ENCODE measurements at places on chromosomes 5 and 9. TPM values are rescaled to one million over a fixed set of nuclear protein-coding genes. Genes with fewer than 3 reads are reported as not detected.

- H3K36me3 ChIP-seq, result no peaks in the 10 kb centered on the region
- peak overlapping the region; percentile 92 for H3K4me3 ChIP-seq
- DNase-seq, result no peak
- peaks cover 27% of the 10 kb centered on the region for H3K4me1 ChIP-seq
These were observed 2.9 kb downstream of the PBX3 start for GRCh38 chr9:125749951-125750626.

DNA sequence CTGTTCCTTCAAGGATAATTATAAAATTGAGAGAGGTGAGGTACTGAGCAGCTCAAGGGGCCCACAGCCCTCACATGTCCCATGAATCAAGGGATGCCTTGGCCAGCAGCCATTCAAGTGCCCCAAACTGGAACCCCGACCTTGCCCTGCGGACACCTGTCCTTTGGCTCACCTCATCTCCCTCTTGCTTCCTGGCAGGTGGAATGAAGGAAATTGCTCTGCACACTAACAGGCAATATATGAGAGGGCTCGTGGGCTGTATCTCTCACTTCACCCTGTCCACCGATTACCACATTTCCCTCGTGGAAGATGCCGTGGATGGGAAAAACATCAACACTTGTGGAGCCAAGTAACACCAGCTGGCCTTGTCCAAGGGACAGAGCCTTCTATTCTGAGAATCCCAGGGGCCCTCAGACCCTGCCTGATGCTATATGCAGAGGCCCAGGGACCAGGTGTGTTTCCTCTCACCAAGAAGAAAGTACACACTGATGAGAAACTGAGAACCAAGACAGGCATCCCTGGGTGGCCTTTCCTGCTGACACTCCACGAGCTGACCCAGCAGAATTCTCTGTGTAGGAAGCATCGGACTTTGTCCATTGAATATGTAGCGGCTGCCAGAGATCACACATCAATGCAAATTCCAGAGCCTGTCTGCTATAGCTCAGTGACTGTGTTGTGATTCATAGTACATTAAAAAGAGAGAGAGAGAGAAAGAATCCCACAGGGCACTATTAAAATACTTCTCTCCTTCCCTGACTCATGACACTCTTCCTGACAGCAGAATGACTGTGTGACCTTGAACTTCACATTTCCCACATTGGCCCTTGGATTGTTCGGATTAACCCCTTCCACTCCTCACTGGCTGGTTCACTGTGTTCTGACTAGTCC lies 92.6 kb downstream of the LIFR start:
- peaks cover 7% of the 10 kb centered on the region for H3K4me1 ChIP-seq
- peaks cover 6% of the 10 kb centered on the region for H3K36me3 ChIP-seq
- no peak overlapping the region for H3K4me3 ChIP-seq

Gene RLN2
- 0.40 TPM for total RNA-seq

Gene SLC31A2
- 4.8 TPM for total RNA-seq

- H3K27me3 ChIP-seq, result no peaks in the 10 kb centered on the region
- DNase-seq, result no peak
- no peak overlapping the region for H3K4me3 ChIP-seq
- no peaks in the 10 kb centered on the region for H3K4me1 ChIP-seq
- H3K27ac ChIP-seq, result no peak overlapping the region
These were observed 152.7 kb downstream of the ADCY2 start for GRCh38 chr5:7548596-7548995.

DNA sequence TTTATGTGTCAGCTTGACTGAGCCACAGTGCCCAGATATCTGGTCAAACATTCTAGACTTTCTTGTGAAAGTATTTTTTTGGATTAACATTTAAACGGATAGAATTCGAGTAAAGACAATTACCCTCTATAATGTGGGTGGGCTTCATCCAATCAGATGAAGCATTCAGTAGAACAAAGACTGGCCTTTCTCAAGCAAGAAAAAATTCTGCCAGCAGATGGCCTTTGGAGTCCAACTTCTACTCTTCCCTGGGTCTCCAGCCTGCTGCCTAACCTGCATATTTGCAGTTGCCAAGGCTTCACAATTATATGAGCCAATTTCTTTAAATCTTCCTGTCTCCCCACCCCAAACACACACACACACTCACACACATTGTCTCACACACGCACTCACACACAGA lies 86.4 kb downstream of the MED10 start:
- H3K27ac ChIP-seq, result no peak overlapping the region
- peaks cover 27% of the 10 kb centered on the region for H3K27me3 ChIP-seq

Gene CSF1R
- total RNA-seq, result 1.4 TPM

- H3K4me1 ChIP-seq, result no peaks in the 10 kb centered on the region
- no peak overlapping the region for H3K27ac ChIP-seq
- H3K4me3 ChIP-seq, result no peak overlapping the region
- no peak for DNase-seq
- H3K27me3 ChIP-seq, result no peaks in the 10 kb centered on the region
- no peaks in the 10 kb centered on the region for H3K36me3 ChIP-seq
These were observed 163.8 kb downstream of the GABRB2 start for GRCh38 chr5:161382685-161383084.

DNA sequence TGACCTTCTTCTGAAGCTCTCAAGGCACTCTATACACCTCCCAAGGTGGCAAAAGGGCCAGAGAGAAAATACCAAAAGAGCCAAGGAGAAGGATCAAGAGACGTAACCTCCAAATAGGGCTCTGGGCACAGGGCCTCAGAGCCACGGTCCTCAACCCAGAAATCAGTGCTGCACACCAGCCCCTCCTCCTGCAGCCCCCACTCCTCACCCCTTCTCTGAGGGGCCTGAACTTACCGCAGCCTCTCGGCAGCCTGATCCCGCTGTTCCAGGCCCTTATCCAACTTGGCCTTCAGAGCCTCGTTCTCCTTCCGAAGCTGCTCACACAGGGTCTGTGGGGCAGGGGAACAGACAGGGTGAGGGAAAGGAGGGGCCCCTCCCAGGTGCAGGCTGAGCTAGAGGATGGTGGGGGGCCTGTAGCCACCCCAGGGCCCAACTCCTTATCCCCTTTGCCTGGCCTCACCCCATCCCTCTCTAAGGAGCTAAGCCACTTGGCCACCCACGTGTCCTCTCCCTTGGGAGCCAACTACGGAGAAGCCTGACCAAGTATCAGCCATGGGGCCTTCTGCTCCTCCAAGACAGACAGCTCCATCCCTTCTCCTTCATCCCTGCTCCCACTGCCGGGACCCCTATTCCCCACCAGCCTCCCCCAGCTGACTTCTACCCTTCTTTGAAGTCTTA lies 28.8 kb downstream of the TNIP1 start:
- H3K36me3 ChIP-seq, result peaks cover 23% of the 10 kb centered on the region
- peak overlapping the region; percentile 62 for H3K27ac ChIP-seq
- H3K4me1 ChIP-seq, result peaks cover 23% of the 10 kb centered on the region
- DNase-seq, result no peak
- H3K27me3 ChIP-seq, result no peaks in the 10 kb centered on the region

- no peak within 1 kb of the TSS for H3K4me3 ChIP-seq
- H3K4me1 ChIP-seq, result no peaks in the 10 kb centered on the region
- H3K27ac ChIP-seq, result no peak within 1 kb of the TSS
- no peaks in the 10 kb centered on the region for H3K36me3 ChIP-seq
These were observed at the start of gene SVEP1 for GRCh38 chr9:110579034-110579861. TSS of gene SVEP1 (minus strand) at chr9:110579741. CDS start at chr9:110579543, 198 bp downstream.

GRCh38 chr5:76841361-76841760 lies 8.5 kb upstream of the S100Z start:
- DNase-seq, result no peak
- H3K27ac ChIP-seq, result no peak overlapping the region
- H3K36me3 ChIP-seq, result no peaks in the 10 kb centered on the region
- no peak overlapping the region for H3K4me3 ChIP-seq
- H3K27me3 ChIP-seq, result peaks cover 11% of the 10 kb centered on the region

DNA sequence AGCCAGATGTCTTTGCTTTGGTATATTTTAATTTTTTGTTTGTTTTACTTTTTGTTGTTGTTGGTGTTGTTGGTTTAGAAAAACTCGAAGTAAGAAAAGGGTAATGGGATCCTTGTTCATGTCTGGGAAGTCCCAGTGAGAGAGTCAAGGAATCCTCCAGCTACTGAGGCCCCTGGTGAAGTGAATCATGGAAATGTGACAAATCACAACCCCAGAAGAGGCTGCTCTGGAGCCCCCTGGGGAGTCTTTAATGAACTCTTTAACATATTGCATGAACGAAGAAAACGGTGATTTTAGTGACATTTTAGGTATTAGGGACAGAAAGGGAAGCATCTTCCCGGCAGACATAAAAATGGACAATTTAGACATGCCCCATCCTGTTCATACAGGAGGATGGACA lies 41.3 kb downstream of the TMEM174 start:
- peaks cover 3% of the 10 kb centered on the region for H3K4me1 ChIP-seq
- no peak for DNase-seq
- H3K36me3 ChIP-seq, result peaks cover 20% of the 10 kb centered on the region
- peaks cover 63% of the 10 kb centered on the region for H3K27me3 ChIP-seq

DNA sequence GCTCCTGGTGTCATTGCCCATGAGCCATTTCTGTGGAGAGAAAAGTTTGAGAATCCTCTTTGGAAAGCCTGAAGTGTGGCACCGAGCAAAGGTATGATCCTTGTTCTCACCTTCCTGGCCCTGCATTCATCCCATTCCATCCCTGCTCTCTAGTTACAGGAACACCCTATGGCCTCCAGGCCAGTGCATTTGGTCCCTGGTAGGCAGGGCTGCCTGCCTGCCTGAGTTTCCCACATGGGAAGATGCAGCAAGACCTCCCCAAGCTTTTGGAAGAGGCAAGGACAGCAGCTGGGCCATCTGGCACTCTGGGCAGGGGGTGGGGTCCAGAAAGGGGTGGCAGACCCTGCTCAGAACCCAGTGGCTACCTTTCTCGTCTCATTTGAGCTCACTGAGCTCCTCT lies 24.5 kb downstream of the IGIP start:
- H3K4me1 ChIP-seq, result peaks cover 4% of the 10 kb centered on the region
- H3K27ac ChIP-seq, result no peak overlapping the region
- no peak for DNase-seq
- H3K27me3 ChIP-seq, result peaks cover 13% of the 10 kb centered on the region
- H3K4me3 ChIP-seq, result no peak overlapping the region

- no peak overlapping the region for H3K27ac ChIP-seq
These were observed 42.3 kb downstream of the LHFPL2 start for GRCh38 chr5:78606241-78606640.

- H3K4me3 ChIP-seq, result no peak overlapping the region
- no peaks in the 10 kb centered on the region for H3K4me1 ChIP-seq
- H3K36me3 ChIP-seq, result no peaks in the 10 kb centered on the region
- H3K27me3 ChIP-seq, result peaks cover 4% of the 10 kb centered on the region
- DNase-seq, result no peak
These were observed 30.4 kb downstream of the GADD45G start for GRCh38 chr9:89634995-89635742.

GRCh38 chr9:93960971-93961841 lies 6.1 kb upstream of the BARX1 start:
- H3K36me3 ChIP-seq, result no peaks in the 10 kb centered on the region
- H3K4me1 ChIP-seq, result peaks cover 24% of the 10 kb centered on the region
- no peak overlapping the region for H3K27ac ChIP-seq
- H3K27me3 ChIP-seq, result peaks cover 55% of the 10 kb centered on the region
- peak overlapping the region; percentile 51 for H3K4me3 ChIP-seq
- peak; percentile 56 for DNase-seq

DNA sequence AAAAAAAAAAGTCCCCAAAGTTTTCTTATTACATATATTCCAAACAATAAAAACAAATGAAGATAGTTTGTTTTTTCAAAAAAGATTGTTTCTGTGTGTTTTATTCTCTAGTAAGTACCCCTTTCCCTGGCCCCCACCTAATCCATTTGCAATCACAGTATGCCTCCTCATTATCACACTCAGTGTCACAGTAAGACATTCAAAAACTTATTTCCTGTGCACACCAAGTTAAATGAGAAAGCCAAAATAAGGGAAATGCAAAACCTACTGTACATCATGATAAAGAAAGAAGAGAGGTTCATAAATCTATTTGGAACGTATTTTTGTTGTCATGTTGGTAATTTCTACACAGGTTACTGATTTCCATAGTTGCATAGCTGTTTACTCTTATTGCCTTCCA lies 62.3 kb downstream of the ST8SIA4 start:
- peaks cover 59% of the 10 kb centered on the region for H3K4me1 ChIP-seq
- DNase-seq, result no peak
- H3K27me3 ChIP-seq, result no peaks in the 10 kb centered on the region
- peak overlapping the region; percentile 82 for H3K4me3 ChIP-seq

DNA sequence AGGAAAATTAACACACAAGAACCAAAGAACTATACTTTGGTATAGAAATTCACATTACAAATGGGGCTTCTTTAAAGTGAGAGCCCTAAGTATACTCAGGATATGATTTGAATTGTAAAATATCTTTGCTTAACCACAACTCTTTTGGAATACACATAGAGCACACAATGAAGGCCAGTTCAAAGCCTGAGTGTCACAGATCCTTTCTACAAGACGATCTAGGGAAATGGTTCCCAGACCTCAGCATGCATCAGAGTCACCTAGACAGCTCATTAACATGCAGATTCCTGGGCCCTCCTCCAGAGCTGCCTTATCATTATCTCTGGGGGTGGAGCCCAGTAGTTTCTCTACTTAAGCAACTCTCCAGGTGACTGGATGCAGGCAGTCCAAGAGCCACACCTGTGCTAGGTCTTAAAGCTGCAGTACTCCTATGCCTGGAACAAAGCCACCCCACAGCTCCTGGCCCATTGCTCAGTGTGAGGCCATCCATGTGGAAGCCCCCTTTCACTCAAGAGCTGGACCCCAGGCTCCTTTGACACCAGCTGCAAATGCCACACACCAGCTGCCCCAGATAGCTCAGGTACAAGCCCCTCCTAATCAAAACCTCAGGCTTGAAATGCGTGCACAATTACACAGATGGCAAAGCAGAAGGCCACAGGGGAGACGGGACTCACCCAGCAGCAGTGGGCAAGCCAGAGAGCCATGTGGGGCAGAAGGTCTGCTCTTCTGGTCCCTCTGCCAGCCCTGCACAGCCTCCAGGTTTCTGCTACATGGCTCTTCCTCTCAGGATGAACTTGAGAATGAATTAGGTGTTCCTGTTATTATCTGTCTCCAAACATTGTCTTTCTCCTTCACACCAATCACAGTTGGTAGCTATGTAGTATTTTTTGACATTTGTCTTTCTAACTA lies 106.1 kb downstream of the SH3TC2 start:
- peaks cover 9% of the 10 kb centered on the region for H3K4me1 ChIP-seq
- no peak overlapping the region for H3K4me3 ChIP-seq
- H3K27ac ChIP-seq, result no peak overlapping the region
- no peak for DNase-seq
- H3K36me3 ChIP-seq, result no peaks in the 10 kb centered on the region

- H3K4me3 ChIP-seq, result no peak overlapping the region
- DNase-seq, result no peak
- H3K27me3 ChIP-seq, result peaks cover 9% of the 10 kb centered on the region
- H3K36me3 ChIP-seq, result no peaks in the 10 kb centered on the region
- H3K4me1 ChIP-seq, result peaks cover 2% of the 10 kb centered on the region
These were observed 6.4 kb upstream of the AGPAT2 start for GRCh38 chr9:136693490-136694162.

GRCh38 chr5:146540414-146540813 lies 24.4 kb upstream of the GPR151 start:
- no peaks in the 10 kb centered on the region for H3K4me1 ChIP-seq
- H3K36me3 ChIP-seq, result no peaks in the 10 kb centered on the region
- peaks cover 7% of the 10 kb centered on the region for H3K27me3 ChIP-seq
- no peak overlapping the region for H3K27ac ChIP-seq
- no peak overlapping the region for H3K4me3 ChIP-seq
- no peak for DNase-seq

GRCh38 chr9:114303977-114304376 lies 18.9 kb upstream of the ORM1 start:
- H3K27ac ChIP-seq, result no peak overlapping the region
- H3K27me3 ChIP-seq, result no peaks in the 10 kb centered on the region
- H3K36me3 ChIP-seq, result no peaks in the 10 kb centered on the region
- H3K4me1 ChIP-seq, result no peaks in the 10 kb centered on the region

Gene PGM5
- total RNA-seq, result not detected
